GM23338 (cell line): ENCODE measurements at places on chromosomes 6 and 20. TPM values are rescaled to one million over a fixed set of nuclear protein-coding genes. Genes with fewer than 3 reads are reported as not detected.

- no peak for DNase-seq
These were observed 142.2 kb upstream of the ESR1 start for GRCh38 chr6:151665329-151665728.

- DNase-seq, result no peak
These were observed 109.4 kb upstream of the EMILIN3 start for GRCh38 chr20:41476013-41476441.

GRCh38 chr20:39886650-39887190 is 802.3 kb downstream of the MAFB start:
- no peak for DNase-seq

The AFDN gene
- 66.9 and 78.4 TPM in 2 replicates for polyA plus RNA-seq

GRCh38 chr6:131789219-131789618 is 18.6 kb upstream of the ENPP1 start:
- DNase-seq, result no peak

The TDRD6 gene
- 0.10 and 0.24 TPM in 2 replicates for polyA plus RNA-seq

- DNase-seq, result peak; percentile 49
These were observed 313.9 kb downstream of the UBE3D start for GRCh38 chr6:82751718-82752117.

DNA sequence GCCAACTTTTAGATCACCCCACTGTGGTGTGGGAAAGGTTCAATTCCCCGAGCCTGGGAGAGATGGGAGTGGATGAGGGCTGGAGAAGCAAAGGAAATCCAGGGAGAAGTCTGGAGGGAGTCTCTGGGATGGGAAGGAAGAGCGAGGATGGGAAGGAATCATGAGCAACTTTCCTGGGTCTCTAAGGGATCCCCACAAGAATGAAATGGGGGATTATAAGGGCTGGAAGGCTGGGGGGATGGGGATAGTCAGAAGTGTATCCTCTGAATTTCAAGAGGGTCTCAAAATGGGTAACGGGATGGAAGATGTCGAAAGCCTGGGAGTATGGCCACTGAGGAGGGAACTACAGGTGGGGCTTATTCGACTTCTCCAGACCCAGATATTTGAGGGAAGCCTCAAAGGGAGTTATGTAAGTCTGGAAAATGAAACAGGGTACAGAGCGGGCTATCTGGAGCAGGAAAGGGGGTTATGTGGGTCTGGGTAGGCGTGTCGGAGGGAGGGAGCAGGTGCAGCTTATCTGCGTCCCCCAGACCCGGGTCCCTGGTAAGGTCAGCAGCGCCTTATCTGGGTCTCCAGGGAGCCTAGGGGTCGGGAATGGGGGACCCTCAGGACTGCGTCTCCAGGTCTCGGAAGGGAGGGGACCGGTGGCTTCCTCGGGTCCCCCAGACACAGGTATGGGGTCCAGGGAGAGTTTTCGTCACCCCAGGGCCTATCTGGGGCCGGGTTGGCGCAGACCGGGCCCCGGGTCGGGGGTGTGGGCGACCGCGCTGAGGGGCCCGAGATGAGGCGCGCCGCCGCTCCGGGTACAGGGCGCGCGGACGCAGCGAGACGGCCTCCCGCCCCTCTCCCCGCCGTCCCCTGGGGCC is 550 bp downstream of the PLAGL2 start:
- peak; percentile 63 for DNase-seq
